Aortic smooth muscle cell (primary cell): ENCODE measurements at places on chromosomes 4 and X. TPM values are rescaled to one million over a fixed set of nuclear protein-coding genes. Genes with fewer than 3 reads are reported as not detected.

CENPE gene
- total RNA-seq, result 10.5 and 14.5 TPM in 2 replicates

CLNK gene
- total RNA-seq, result not detected in 2 replicates

CCDC160 gene
- not detected in 2 replicates for total RNA-seq

BMX gene
- 2.6 and 4.6 TPM in 2 replicates for total RNA-seq

NWD2 gene
- total RNA-seq, result not detected in 2 replicates

GLRB gene
- total RNA-seq, result 6.2 and 11.1 TPM in 2 replicates

RHOXF2B gene
- not detected in 2 replicates for total RNA-seq

KLHL4 gene
- 1.3 and 1.6 TPM in 2 replicates for total RNA-seq

ARHGEF38 gene
- total RNA-seq, result not detected in 2 replicates

SCML1 gene
- total RNA-seq, result 10.4 and 11.0 TPM in 2 replicates

HERC6 gene
- 6.3 and 7.5 TPM in 2 replicates for total RNA-seq

FRG2 gene
- not detected in 2 replicates for total RNA-seq

ARAF gene
- 14.7 and 15.1 TPM in 2 replicates for total RNA-seq

TMPRSS11B gene
- total RNA-seq, result not detected in 2 replicates

TEX13D gene
- total RNA-seq, result not detected in 2 replicates

ZIC3 gene
- total RNA-seq, result not detected in 2 replicates

NKRF gene
- 3.8 and 4.3 TPM in 2 replicates for total RNA-seq

GRIA3 gene
- total RNA-seq, result 5.0 and 7.4 TPM in 2 replicates

MAGEA9B gene
- 0.06 TPM in 1 of 2 replicates, not detected in the other for total RNA-seq

TRAM1L1 gene
- total RNA-seq, result 0.50 and 0.53 TPM in 2 replicates

TACC3 gene
- 9.0 and 15.3 TPM in 2 replicates for total RNA-seq

GPR50 gene
- not detected in 2 replicates for total RNA-seq

ADH1C gene
- total RNA-seq, result 0.92 and 1.1 TPM in 2 replicates

DCAF8L2 gene
- 0.13 TPM in 1 of 2 replicates, not detected in the other for total RNA-seq

PROM1 gene
- 0.12 TPM in 1 of 2 replicates, not detected in the other for total RNA-seq

PABPC1L2B gene
- total RNA-seq, result not detected in 2 replicates

ODAPH gene
- not detected in 2 replicates for total RNA-seq

ALB gene
- total RNA-seq, result 0.50 TPM in 1 of 2 replicates, not detected in the other

ANAPC10 gene
- total RNA-seq, result 26.7 and 28.8 TPM in 2 replicates

GIMD1 gene
- total RNA-seq, result not detected in 2 replicates

NUDT11 gene
- total RNA-seq, result 7.3 and 7.5 TPM in 2 replicates

TLR10 gene
- not detected in 2 replicates for total RNA-seq

SOX3 gene
- not detected in 2 replicates for total RNA-seq

S100G gene
- not detected in 2 replicates for total RNA-seq

XK gene
- total RNA-seq, result 0.06 and 0.13 TPM in 2 replicates

NMU gene
- not detected in 2 replicates for total RNA-seq

SLC7A11 gene
- total RNA-seq, result 50.8 and 62.5 TPM in 2 replicates

PCDH19 gene
- 0.06 and 0.26 TPM in 2 replicates for total RNA-seq

HHIP gene
- 2.2 and 6.2 TPM in 2 replicates for total RNA-seq

SLC2A9 gene
- total RNA-seq, result 1.1 and 2.6 TPM in 2 replicates

IL2 gene
- not detected in 2 replicates for total RNA-seq

MAB21L2 gene
- total RNA-seq, result 3.5 and 5.3 TPM in 2 replicates

MAGEC1 gene
- not detected in 2 replicates for total RNA-seq

ETDA gene
- not detected in 2 replicates for total RNA-seq

DUSP9 gene
- total RNA-seq, result not detected in 2 replicates

NEK1 gene
- 9.0 and 11.1 TPM in 2 replicates for total RNA-seq

MAGEA12 gene
- total RNA-seq, result not detected in 2 replicates

CHST7 gene
- total RNA-seq, result 17.2 and 58.1 TPM in 2 replicates

MSN gene
- total RNA-seq, result 307 and 310 TPM in 2 replicates

ASB12 gene
- 0.06 and 0.13 TPM in 2 replicates for total RNA-seq

GATA1 gene
- total RNA-seq, result not detected in 2 replicates

RASSF6 gene
- total RNA-seq, result 0.13 TPM in 1 of 2 replicates, not detected in the other

PDLIM3 gene
- 70.0 and 89.6 TPM in 2 replicates for total RNA-seq

GLRA2 gene
- total RNA-seq, result not detected in 2 replicates

TLR1 gene
- 2.6 and 4.9 TPM in 2 replicates for total RNA-seq

C4orf50 gene
- total RNA-seq, result not detected in 2 replicates

USP17L19 gene
- not detected in 2 replicates for total RNA-seq

SRPX2 gene
- total RNA-seq, result 31.6 and 44.0 TPM in 2 replicates
